ENCODE measurements at places on chromosomes 1 and 21.

GRCh38 chr1:180577361-180577760 lies 18.6 kb downstream of the OVAAL start:
- DNase-seq: no peak

GRCh38 chr1:78627321-78627720 lies 7.1 kb downstream of the IFI44L start:
- DNase-seq: no peak

DNA sequence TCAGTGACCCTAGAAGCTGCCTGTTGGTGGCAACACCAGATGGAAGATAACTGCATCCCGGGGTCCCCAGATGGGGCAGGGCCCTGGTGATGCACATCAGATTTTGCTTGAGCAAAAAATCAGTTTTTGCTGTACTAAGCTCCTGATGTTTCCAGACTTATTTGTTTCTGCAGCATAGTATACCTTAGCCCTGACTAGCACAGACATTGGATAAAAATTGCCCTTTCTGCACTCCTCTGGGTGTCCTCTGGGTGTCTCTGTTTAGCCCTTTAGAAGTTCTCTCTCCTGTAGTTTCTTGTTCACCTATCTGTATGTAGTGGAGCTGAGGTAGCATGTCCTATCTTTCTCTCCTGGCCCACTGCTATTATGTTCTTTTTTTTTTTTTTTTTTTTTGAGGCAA lies 30.3 kb upstream of the PLA2G2C start:
- DNase-seq: no peak

DNA sequence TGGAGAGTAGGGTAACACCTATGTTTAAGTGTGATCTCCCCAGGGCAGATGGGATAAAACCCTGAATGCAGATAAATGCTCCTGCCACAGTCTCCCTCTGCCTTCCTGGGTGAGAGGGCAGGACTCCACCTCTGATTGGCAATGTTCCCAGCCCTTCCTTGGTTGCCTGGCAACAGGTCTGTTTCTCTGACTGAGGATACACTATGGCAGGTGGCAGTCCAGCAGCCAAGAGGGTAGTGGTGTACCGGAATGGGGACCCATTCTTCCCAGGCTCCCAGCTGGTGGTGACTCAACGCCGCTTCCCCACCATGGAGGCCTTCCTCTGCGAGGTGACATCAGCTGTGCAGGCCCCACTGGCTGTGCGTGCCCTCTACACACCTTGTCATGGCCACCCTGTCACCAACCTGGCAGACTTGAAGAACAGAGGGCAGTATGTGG lies at the start of gene DCDC2B:
TSS of gene DCDC2B (plus strand) at position 199 of the 438 bp plus-strand sequence. CDS start at position 204, 5 bp downstream.
- DNase-seq: no peak

DNA sequence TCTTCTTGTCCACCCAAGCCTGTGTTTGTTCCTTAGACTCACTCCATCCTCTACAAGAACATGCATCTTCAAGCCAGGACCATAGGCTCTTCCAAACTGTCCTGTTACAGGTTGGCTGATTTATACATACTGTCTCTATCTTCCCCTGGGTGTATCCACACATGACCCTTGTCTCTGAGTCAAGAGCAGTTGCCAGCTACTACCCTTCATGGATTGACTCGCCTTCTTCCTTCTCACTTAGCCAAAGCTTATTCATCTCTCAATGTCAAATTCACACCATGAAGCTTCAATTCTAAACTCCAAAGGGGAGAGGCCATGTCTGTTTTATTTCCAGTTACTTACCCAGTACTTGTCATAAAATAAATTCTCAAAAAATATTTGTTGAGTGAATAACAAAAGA lies 64.1 kb upstream of the CACHD1 start:
- no peak for DNase-seq

DNA sequence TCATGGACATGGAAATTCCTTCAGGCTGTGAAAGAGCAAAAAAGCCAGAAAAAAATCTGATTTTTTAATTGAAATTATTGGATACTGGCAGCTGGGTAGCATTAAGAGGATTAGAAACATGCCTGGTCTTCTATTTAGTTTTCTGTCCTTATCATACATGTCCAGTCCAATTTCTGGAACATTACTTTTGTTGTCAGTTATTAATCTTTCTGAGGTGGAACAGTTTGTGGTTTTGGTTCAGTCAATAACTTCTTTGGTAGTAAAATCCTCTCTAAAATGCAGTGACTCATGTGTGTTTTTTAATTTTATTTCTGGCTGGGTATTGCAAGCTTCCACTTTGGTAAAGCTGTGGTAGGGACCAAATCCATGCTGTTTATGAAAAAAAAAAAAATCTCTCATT lies 687.0 kb upstream of the ADGRL2 start:
- no peak for DNase-seq

DNA sequence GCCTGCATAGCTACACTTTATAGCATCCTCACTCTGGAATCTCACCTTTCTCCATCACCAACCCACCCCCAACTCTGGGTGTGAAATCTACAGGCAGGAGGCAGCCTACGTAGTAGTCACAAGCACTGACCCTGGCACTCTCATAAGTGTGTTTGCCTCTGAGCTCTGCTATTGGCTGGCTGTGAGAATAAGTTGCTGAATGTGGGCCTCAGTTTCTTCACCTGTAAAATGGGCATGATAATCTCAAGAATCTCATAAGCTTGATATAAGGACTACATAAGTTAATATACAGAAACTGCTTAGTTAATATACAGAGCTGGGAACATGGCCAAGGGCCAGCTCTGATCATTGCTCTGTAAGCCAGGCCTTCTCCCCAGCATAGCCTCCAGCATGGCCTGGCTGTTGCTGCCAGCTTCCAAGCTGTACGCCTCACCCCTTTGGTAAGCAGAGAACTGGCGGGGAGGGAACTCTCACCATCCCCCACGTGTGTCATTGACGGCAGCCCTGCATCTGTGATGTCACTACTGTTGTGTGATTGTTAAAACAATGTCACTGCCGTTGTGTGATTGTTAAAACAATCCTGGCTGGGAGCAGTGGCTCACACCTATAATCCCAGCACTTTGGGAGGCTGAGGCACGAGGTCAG lies 53.3 kb downstream of the SYF2 start:
- DNase-seq: no peak

DNA sequence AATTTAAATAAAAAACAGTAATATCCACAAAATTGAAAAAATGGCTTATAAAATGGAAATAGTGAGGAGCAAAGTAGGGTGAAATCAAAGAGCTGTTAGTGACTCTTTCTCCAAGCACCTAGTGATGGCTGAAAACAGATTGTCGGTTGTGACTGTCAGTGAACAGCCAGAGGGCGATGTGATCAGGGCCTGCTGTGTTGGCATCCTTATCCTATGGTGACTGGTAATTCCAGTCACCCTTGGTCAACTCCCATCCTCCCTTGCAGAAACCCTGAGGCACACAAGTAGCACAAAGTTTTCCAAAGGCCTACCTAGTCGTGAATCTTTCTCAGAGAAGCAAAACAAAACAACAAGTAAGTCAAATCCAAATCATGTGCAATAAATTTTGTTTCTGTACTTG lies 599.8 kb upstream of the CXADR start:
- DNase-seq: no peak

Data from stimulated activated CD4-positive, alpha-beta T cell treated with anti-CD3 and anti-CD28 coated beads, Interleukin-1b, Interleukin-23, amount 100 ng/mL, for 1 hour (primary cell).